Hematopoietic multipotent progenitor cell treated with erythropoietin and hydrocortisone succinate and interleukin-3 and kit ligand, for 4 days (in vitro differentiated cells): ENCODE measurements at places on chromosomes 12 and 14.

DNA sequence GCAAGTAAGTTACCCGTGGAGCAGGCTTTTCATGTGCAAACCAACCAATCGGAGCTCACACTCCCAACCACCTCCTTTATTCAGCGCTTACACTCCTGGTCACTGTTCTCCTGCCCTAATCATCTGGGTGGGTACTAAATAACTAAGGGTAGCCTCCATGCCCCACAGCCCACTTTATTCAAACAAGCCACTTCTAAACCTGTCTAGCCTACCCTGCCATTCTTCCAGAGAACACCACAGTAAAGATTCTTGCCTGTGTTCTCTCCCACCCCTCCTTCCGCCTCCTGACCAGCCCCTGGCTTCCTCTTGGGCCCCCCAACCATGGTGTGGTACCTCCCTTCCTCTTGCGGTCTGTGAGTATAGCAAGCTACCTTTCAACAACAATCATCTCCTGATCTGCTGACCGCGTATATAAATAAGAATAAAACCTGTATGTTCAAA is 581.9 kb downstream of the VRK1 start:
- peak; percentile 20 for DNase-seq

GRCh38 chr12:23133471-23133870 is 508.5 kb downstream of the ETNK1 start:
- DNase-seq: no peak

- DNase-seq: no peak
These were observed 18.8 kb downstream of the PYM1 start for GRCh38 chr12:55908726-55909512.

DNA sequence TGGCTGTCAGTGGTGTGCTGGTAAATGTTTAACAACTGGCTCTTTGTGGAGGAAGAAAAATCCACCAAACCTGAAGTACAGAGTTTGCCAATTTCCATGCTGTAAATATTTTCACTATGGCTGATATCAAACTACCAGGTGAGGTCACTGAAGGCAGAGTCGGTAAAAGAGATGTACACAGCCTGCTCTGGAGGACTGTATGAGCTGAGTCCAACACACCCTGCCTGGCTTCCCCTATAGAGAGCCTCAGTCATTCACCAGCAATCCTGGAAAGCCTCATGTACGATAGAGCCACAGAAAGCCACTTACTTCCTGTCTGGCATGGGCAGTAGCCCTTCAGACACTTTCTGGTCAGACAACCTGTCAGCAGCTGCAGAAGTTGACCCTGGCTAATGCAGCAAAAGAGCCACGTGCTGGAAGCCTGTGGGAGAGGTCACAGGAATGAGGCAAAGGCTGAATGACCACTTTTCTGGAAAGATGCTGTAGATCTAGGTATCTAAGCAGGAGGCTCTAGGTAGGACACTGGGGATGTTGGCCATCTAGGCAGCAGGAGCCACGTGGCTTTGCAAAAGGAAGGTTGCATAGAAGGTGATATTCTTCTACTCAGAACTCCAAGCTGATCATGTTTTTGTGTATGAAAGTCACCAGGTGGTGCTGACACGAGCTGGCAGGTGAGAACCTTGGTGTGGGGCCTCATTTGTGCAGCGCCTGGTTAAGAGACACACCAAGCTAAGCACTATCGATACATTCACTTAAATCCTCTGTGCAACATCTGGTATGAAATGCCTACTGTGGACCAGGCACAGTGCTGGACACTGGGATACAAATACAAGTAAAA is 553.9 kb downstream of the VRK1 start:
- DNase-seq: no peak

GRCh38 chr14:30822080-30822571 is 52.2 kb upstream of the COCH start:
- DNase-seq: peak; percentile 54

GRCh38 chr12:54051874-54052437 is 1.7 kb upstream of the HOXC4 start:
- DNase-seq: no peak

DNA sequence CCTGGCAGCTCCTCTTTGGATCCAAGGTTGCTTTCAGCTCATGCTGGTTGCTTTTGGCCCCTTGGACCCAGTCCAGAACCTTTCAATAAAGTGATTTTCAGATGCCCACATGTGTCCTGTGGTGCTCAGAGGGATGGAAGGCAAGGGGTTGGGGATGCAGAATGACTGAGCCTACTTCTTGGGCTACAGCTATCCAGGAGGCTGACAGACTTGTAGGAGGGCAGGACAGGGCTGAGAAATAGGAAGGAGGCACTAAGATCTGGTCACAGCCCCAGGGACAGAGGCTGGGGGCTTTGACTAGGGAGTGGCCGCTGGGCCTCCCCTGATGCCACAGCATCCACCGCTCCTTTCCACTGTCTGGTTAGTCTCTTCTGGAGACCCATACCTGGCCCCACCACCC is 1.2 kb upstream of the HOXC11 start:
- no peak for DNase-seq

GRCh38 chr14:78933166-78933565 is 763.0 kb downstream of the NRXN3 start:
- peak; percentile 33 for DNase-seq

DNA sequence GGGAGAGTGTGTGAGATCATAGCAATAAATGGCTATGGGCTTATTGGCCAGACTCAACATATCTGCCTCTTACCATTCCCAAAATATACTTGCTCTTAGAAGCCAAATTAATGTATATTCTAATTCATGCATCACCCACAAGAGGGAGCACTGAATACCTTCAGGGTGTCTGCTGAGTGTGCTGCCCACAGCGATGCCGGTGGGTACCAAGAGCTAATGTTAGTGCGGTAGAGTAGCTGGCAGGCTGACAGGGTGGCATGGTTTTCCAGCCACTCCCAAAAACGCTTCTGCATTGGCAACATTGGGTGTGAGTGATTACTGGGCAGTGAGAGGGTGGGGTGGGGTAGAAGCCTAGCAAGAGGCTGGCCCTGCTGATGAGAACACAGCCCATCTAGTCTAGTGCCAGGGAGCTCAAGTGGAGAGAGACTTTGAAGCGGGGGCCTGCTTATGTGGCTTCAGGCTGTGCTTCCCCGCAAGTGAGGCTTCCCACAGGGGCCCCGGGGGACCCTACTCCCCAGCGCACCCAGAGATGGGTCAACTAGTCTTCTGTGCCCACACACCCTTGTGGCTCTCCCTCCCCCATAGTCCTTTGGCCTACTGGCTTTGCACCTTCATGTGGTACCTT is 9.2 kb upstream of the PLEKHD1 start:
- peak; percentile 74 for DNase-seq

DNA sequence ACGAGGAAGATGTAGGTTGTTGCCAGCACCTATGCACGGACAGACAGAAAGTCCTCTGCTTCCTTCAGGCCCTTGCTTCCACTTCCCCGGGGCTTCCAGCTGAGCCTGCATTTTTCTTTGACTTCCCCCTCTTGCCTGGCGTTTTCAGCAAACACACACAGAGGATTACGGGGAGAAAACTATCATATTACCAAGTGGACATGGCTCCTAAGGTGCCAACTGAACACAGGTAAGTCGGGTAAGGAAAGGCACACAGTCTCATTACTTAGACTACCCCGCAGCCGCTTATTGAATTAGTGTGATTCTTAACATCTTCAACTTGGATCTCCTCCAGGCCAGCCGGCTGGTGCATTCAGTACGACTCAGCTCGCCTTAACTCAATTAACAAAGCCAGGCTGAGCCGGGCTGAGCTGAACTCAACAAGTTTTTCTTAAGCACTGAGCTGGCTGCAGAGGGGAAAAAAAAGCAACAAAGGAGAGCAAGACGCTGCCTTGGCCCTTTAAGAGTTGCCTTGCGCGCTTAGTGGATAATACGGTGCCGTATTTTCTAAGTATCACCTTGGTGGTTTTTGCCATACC is 19.2 kb upstream of the MAP1LC3B2 start:
- peak; percentile 36 for DNase-seq

DNA sequence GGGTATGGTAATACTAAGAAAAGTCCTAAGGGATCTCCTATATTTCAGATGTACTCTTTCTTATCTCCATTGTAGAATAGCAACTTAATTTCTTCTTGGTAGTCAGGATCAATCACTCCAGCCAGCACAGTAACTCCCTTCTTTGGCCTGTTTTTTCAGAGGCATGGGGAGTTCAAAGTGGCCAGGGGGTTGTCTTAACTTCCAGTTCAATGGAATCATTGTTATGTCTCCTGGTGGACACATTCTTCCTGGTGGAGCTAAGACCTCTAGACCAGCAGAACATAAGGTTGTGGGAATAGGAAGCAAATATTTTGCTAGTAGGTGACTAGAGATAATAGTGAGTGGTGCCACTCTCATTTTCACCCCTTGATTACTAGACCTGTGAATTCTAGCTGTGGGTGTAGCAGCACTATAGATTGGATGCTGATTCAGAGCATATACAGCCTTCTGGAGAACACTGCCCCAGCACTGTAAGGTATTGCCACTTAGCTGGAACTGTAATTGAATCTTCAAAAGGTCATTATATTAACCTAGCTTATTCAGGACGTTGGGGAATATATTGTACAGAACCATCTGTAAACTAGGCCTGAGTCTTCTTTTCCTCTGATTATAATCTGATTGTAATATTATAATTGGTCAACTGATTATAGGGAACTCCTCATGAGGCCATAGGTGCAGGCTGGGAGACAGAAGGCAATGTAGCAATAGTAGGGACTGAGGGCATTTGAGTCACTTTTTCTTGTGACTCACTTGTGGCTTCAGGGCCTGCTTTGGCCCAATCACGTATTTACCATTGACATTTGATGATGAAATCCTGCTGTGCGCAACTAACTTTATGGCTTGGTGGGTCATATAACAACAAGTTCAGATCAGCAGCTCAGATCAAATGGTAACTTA is 60.2 kb upstream of the ATP2B1 start:
- peak; percentile 75 for DNase-seq

DNA sequence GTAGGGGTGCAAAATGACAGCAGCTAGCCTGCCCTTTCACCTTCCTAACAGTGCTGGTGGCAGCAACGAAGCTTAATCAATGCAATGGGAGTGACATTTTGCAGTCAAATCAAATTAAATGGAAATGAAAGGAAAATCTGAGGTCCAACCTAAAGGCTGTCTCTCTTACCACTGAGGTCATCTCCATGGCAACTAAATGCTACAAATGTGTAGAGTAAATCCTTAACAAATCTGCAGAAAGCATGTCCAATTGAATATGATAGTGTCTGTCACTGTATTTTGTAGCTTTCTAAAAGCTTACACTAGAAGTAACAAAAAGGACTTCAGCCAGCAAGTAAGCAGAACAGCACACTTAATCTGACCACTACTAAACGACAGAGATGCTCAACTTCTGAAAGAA is 488.8 kb downstream of the BCAT1 start:
- no peak for DNase-seq

DNA sequence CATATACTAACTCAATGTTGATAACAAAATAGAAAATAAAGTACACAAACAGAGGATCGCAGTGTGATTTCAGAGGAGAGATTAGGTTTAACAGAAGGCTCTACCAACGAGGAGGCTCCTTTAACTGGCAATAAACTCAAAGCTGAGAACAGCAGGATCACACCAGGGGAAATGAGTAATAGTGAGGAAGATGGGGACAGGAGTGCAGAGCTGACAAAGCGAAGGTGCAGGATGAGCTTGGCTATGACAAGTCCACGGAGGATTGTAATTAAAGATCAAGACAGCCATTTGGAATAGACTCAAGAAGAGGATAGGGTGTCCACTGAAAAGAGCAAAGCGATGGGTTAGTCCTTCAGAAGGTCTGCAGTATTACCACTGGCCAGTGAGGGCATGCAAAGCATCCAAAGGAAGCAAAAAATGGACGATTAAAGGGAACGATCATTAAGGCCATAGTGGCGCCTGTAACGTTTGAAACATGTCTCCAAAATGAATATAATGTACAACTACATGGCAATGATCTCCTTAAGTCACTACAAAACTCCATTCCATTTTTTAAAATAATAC is 85.3 kb downstream of the GRIN2B start:
- no peak for DNase-seq

DNA sequence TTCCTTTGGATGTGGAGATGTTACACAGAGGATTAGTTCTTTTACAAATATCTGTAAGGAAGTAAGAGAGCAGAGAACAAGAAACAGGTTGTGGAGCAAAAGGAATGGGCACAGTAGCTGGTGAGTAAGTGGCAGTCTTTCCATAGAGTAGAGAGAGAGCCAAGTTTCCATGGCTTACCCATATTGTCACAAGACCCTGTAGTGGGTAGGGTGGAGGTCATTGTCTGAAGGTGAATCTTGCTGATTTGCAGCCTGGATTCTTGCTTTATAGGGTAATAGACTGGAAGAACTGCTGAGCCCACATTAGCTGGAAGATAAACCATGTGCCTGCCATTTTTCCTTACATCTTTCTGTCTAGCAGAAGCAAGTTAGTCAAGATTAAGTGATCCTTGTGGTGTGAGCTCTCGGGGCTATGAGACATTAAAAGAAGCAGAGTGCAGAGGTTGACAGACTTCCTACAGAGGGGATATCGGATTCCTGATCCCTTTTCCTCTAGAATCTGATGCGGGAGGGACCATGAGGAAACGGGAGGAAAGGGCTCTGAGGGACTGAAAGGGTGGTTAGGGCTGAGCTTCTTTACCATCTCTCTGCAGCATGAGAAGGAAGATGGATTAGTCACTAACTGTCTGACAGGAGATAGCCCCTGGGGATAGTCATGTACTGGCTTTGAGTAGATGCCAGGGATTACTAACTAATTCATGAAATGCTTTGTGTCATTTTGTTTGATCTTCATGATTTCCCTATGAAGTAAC is 44.0 kb upstream of the LRTM2 start:
- peak; percentile 19 for DNase-seq

DNA sequence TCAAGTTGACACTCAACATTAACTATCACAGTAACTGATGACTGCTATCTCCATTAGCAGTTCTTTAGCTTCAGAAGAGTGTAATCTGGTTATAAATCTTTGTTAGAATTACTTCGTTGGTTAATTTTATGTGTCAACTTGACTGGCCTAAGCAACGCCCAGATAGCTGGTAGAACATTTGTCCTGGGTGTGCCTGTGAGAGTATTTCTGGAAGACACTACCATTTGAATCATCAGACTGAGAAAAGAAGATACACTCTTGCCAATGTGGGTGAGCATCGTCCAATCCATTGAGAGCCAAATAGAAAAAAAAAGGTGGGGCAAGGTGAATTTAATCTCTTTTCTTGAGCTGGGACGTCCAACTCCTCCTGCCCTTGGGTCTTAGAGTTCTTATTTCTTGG is 129.0 kb downstream of the IGF1 start:
- no peak for DNase-seq

GRCh38 chr12:53279283-53279869 is 11.3 kb downstream of the ESPL1 start:
- no peak for DNase-seq

DNA sequence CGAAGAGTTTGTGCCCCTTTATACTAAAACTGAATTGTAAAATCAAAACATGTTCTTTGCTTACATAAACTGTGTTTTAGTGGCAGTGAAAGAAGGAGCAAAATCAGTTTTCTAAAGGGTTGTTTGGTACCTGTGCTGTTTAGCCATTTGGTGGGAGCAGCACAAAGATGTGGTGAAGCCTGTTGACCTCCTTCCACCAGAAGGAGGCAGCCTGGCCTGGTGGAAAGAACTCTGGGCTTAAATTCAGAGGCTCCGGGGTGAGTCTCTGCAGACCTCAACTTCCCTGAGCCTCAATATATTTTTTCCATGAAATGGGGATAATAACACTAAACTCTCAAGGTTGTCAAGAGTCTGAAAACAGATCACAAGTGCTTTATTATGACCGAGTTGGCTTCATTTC is 502.5 kb downstream of the VRK1 start:
- DNase-seq: no peak
